Right atrium auricular region (tissue), 2 donors: ENCODE measurements at places on chromosomes 13 and 19. TPM values are rescaled to one million over a fixed set of nuclear protein-coding genes. Genes with fewer than 3 reads are reported as not detected.

DNA sequence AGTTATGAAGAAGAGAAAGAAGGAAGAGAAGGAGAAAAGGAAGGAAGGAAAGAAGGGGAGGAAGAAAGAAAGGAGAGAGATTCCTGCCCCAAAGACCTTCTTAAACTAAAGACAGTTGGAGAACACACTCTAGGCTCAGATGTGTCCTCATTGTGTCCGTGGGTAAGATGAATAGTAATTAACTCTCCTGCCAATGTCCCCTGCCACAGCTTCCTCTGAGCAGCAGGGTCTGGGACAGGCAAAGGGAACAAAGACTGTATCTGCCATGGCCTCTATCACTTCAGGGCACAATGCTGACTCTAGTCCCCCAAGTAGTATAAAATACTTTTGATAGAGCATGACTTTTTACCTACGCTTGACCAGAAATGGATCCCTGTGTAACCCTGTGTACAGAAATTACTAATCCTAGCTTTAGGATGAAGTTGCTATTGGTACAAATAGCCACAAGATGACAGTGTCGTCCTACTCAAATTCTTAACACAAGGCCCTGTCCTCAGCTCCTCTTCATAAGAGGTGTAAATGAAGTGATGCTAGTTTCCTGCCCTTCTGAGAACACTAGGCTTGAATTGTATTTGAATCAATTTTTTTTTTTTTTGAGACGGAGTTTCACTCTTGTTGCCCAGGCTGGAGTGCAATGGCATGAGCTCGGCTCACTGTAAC lies 186.2 kb upstream of the GPR12 start:
- DNase-seq, result no peak

GRCh38 chr13:83761631-83762030 lies 120.6 kb downstream of the SLITRK1 start:
- DNase-seq, result no peak

Gene SCGB2B2
- 0.37 TPM for total RNA-seq

- DNase-seq, result no peak
These were observed 8.1 kb upstream of the SERPINE3 start for GRCh38 chr13:51331354-51331861.

GRCh38 chr13:99465454-99465853 lies 35.8 kb upstream of the TM9SF2 start:
- DNase-seq, result no peak

GRCh38 chr13:86383151-86383550 lies 583.9 kb upstream of the SLITRK6 start:
- DNase-seq, result no peak
